ENCODE measurements at places on chromosomes 6 and 20. TPM values are rescaled to one million over a fixed set of nuclear protein-coding genes. Genes with fewer than 3 reads are reported as not detected.

The PPP1R16B gene
- total RNA-seq = not detected

The CAGE1 gene
- total RNA-seq = under 0.01 TPM

The C6orf58 gene
- not detected for total RNA-seq

The SLA2 gene
- not detected for total RNA-seq

The UBD gene
- total RNA-seq = not detected

The ALDH8A1 gene
- total RNA-seq = not detected

The MATN4 gene
- not detected for total RNA-seq

The CST4 gene
- total RNA-seq = 0.32 TPM

The HLA-DQB1 gene
- total RNA-seq = not detected

The PDYN gene
- not detected for total RNA-seq

The ADGRB3 gene
- under 0.01 TPM for total RNA-seq

The LTB gene
- total RNA-seq = not detected

The PHACTR1 gene
- 0.43 TPM for total RNA-seq

The TOX2 gene
- total RNA-seq = 0.43 TPM

The PGC gene
- not detected for total RNA-seq

The GNMT gene
- 0.32 TPM for total RNA-seq

The PRKN gene
- total RNA-seq = 4.2 TPM

The OPRL1 gene
- total RNA-seq = 1.7 TPM

The TRIM15 gene
- not detected for total RNA-seq

The USP49 gene
- total RNA-seq = 3.0 TPM

The SLC32A1 gene
- total RNA-seq = not detected

The MYMX gene
- not detected for total RNA-seq

The BPI gene
- total RNA-seq = not detected

The CYP24A1 gene
- not detected for total RNA-seq

The IPCEF1 gene
- total RNA-seq = 0.32 TPM

The ADGRF5 gene
- total RNA-seq = 0.86 TPM

The TMEM244 gene
- total RNA-seq = not detected

The BRD2 gene
- total RNA-seq = 146 TPM

The MOCS1 gene
- 10.8 TPM for total RNA-seq

The DAAM2 gene
- 16.1 TPM for total RNA-seq

The PRR18 gene
- total RNA-seq = not detected

The TMEM170B gene
- total RNA-seq = 2.3 TPM

The MCCD1 gene
- total RNA-seq = not detected

The PRDM1 gene
- total RNA-seq = 39.7 TPM

The SULF2 gene
- 3.5 TPM for total RNA-seq

The CNR1 gene
- total RNA-seq = not detected

The SOX18 gene
- under 0.01 TPM for total RNA-seq

The C20orf144 gene
- total RNA-seq = under 0.01 TPM

The OR14J1 gene
- total RNA-seq = not detected

The SAPCD1 gene
- 1.3 TPM for total RNA-seq

The TBXT gene
- not detected for total RNA-seq

The MAP3K7 gene
- 36.1 TPM for total RNA-seq

The SIRPB1 gene
- total RNA-seq = not detected

The SLPI gene
- not detected for total RNA-seq

The RREB1 gene
- 26.3 TPM for total RNA-seq

The SLC25A27 gene
- 2.6 TPM for total RNA-seq

The HLA-DMB gene
- 1.7 TPM for total RNA-seq

Data from fibroblast of villous mesenchyme (primary cell).